ENCODE measurements at places on chromosomes 3 and 15.

DNA sequence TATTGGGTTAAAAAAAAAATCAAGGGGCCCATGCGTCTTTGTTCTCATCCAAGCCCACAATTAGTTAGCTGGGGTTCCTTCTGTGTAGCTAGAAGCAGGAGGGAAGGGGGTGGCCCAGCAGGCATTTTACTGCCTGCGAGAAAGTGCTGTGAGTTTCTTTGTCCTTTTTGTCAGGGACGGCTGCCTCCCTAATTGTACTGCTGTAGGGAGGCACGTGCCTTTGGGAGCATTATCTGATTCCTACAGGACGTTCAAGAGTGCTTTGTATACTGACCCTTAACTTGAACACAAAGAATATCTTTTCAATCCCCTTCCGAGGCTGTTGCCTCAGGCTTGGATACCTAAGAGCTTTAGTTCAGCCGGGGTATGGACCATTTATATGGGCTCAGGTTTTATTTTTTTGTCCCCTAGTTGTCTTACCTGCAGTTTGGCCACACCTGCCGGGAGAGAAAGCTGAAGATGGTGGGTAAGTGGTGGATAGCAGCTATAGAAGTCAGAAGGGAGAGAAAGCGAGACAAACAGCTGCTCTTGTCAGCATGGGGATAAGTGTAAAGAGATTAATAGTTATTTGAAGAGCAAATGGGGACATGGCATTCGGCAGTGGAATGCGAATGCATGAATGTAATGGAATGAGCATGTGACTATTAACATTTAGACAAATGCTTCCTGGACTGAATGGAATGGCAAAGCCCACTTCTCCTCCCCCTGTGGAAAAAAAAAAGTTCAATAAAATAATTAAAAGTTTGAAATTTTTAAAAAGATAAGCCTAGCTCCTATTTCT lies 175.2 kb downstream of the TP63 start:
- DNase-seq: no peak

GRCh38 chr3:89049119-89049518 lies 58.3 kb upstream of the EPHA3 start:
- DNase-seq: no peak

GRCh38 chr3:191944835-191945234 lies 483.9 kb downstream of the PYDC2 start:
- no peak for DNase-seq

DNA sequence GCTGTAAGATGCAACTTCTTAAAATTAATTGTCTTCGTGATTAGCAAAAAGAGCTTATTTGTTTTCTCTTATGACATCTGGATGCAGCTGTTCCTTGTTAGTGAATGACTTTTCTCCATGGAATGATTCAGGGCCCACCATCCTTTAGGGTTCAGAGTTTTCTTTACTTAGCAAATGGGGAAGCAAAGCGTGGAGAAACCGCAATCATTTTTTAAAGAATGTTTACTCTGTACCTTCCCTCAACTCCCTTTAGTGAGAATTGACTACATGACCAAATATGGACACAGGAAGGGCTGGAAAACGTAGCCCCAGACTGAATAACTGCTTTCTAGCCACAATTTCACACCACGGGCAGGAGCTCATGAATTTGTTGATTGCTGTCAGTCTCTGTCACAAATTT lies 130.1 kb downstream of the EDEM1 start:
- no peak for DNase-seq

GRCh38 chr15:57436166-57436565 lies 59.9 kb downstream of the CGNL1 start:
- DNase-seq: no peak

DNA sequence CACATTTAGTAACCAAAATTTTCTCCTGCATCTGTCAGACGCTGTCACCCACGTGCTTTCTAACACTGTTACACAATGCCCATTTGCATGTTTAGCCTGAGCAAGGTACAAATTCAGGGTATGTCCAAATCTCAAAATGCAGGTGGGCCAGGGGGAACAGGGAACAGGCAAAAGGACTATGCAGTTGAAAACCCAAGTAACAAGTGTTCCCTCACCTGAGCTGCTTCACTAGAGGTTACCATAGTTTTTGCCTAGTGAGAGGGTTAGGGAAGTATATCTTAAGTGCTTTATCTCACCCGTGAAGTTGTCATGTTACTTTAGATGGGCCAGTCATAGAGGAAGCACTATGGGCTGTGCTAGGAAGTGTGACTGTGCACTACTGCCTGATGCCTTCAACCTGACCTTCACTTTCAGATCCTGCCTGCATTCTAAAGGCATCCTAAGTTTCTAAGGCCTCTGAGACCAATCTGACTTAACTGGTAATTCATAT lies 6.0 kb upstream of the TMEM87A start:
- DNase-seq: no peak

- no peak for DNase-seq
These were observed 2.6 kb upstream of the PLOD2 start for GRCh38 chr3:146163584-146163983.

DNA sequence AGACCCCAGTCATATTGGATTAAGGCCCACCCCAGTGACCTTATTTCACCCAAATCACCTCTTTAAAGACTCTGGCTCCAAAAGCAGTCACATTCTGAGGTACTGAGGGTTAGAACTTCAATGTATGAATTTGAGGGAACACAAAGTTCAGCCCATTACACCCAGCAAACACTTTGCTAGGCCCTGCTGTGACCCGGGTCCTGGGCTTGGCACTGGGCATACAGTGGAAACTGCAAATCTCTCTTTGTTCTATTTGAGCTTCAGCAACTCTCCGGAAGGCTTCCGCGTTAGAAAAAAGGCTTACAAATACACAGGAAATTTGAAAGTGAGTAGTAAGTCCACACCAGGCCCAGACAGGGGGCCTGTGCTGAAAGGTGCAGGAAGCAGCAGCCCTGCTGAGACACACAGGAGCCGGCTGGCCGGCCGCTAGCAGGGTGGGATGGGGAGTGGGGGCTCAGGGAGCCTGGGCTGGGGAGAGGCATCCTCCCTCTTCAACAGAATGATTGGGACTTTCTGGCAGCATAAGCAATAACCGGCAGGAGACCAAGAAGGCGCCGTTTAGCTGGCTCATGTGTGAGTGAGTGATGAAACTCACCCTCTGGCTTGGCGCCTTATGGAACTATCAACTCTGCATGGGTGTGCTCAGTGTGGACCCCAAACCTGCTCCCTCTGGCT lies 13.0 kb downstream of the LIPC start:
- DNase-seq: no peak

GRCh38 chr3:194203482-194204041 lies 67.6 kb downstream of the HES1 start:
- DNase-seq: no peak

DNA sequence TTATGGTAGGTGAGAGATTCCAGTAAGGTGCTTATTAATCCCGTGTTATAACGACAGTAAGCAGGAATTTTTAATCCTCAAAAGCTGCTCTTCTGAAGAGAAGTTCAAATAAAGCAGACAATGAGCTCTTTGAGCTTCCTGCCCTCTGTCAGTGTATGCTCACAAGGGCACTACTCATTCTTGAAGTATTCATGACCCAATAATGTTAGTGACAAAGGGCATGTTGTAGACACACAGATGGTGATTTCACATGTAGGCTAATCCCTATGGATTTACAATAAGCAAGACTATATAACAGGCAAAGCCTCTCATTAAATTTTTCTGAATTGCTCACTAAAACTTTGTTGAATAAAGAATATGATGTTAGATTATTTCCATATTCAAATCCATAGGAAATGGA lies 578.6 kb downstream of the RSL24D1 start:
- no peak for DNase-seq

- no peak for DNase-seq
These were observed 973.6 kb downstream of the EPHA3 start for GRCh38 chr3:90080988-90081387.

Measured in activated CD4-positive, alpha-beta T cell treated with anti-CD3 and anti-CD28 coated beads, Interleukin-2, amount 50 U/mL, for 24 hours (primary cell).